ENCODE measurements at places on chromosomes 7 and 10.

DNA sequence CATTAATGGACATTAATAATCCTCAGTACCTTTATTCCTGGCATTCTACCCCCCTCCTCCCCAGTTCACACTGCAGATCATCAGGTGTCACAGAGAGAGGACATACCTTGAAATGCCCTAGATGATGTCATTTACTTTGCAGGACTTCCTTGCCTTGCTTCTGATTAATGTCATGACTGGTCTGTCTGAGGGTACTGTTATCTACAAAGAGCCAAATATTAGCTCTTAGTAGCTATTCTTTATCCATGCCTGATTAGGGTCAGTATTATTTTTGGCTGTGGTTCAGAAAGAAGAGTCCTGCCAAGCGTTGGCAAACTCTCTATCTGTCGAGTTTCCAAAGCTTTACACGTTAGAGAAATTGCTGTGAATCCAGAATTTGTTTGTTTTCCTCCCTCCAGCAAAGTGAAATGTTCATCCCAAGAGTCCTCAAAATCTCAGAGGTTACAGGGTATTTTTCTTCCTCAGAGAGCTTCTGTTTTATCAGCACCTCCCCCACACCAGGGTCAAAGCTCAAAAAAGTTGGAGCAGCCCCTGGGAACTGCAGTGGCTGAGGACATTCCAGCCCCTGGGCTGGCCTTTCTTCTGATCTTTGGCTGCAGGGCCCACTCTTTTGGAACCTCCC, 12.6 kb downstream of the SCD start:
- no peak for DNase-seq

GRCh38 chr10:102660888-102661657, 16.8 kb downstream of the TRIM8 start:
- DNase-seq = peak; percentile 69

GRCh38 chr7:51702673-51703072, 386.1 kb upstream of the COBL start:
- DNase-seq = no peak

DNA sequence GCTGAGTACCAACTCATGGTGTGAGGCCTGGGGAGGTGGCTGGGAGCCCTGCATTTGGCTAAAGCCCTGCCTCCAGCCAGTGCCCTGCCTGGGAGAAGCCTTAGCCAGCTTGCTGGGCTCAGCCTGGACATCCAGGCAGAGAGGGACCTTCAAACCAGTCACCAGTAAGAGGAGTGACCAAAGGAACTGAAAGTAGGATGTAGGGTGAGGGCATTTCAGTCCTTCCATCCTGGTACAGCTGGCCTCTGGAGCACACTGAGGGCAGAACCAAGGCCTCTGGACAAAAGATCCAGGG, 124.8 kb downstream of the ADCY1 start:
- DNase-seq = no peak

- no peak for DNase-seq
These were observed 266.6 kb downstream of the POLR1F start for GRCh38 chr7:19442016-19442785.

DNA sequence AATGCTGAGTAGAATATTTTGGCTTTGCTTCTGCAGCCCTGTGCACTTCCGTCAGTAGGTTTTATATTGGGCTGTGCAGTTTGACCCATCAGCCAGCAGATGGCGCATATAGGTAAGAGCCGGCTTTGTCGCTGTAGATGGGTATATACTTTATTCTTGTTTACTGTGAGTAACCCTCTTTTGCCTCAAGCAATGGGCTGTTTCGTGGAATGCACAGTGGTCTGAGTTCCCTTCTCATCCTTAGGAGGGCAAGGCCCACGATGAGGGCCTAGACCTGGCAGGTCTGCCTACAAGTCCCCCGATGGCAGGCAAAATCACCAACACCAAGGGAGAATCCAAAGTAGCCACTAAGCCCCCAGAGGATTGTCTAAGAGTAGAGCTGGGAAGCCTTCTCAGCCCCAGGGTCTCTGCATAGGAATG, 1002.9 kb upstream of the KCND2 start:
- peak; percentile 17 for DNase-seq

DNA sequence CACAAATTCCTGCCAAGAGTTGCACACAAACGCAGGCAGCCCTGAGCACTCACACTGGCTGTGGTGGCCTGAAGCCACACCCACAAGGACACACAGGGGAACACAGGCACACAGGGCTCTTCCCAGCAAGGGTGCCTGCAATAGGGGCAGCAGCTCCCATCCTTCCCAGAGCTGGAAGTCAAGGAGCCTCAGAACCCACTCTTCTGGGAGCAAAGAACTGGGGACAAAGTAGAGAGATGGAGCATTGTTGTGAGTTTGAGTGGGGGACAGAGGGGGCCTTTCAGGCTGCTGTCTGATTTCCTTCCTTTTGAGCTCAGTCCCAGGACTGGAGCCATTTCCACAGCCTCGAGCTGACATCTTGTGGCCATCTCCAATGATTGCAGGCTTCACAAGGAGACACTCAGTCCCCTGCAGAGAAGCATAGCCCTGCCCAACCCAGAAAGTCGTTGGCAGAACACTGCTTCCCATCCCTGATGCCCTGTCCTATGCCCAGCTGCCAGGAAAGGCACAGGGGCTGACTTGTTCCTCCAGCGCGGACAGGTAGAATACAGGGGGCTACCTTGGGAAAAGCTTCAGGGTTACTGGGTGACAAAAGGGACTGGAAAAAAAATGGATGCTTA, 34.4 kb upstream of the SLF2 start:
- peak; percentile 26 for DNase-seq

GRCh38 chr10:132548869-132549268, 11.3 kb downstream of the INPP5A start:
- no peak for DNase-seq

- no peak for DNase-seq
These were observed 60.4 kb downstream of the CSGALNACT2 start for GRCh38 chr10:43198682-43199005.

DNA sequence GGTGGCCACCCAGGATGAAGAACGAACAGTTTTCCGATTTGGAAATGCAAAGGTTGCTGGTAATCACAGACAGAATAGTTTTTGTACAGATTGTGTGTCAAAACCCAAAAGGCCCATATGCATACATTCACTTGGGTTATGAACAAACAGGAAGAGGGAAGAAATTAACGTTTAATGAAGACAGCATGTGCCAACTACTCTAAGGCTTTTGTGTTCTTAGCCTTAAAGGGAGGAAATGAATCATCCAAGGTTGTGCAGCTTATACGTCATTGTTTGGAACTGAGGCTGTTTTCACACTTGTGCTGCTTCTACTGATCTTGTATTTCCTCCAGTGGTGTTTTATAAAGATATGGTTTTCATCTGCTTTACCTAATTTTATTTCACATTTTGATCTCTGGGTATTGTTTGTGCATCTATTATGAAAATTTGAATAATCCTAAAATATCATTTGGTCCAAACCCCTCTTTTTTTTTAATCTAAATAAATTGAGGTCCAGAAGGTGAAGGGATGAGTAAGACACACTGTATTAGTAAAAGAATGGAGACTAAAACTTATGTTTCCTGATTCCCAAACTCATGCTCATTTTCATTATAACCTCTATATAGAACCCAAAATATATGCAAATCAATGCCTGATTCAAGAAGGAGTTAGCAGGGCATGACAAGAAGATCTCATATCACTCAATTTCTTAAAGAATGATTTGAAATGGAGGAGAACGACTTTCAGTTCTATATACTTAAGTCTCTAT, 373.1 kb downstream of the THSD7A start:
- DNase-seq = no peak

- DNase-seq = no peak
These were observed 119.7 kb upstream of the KLF14 start for GRCh38 chr7:130853503-130854279.

DNA sequence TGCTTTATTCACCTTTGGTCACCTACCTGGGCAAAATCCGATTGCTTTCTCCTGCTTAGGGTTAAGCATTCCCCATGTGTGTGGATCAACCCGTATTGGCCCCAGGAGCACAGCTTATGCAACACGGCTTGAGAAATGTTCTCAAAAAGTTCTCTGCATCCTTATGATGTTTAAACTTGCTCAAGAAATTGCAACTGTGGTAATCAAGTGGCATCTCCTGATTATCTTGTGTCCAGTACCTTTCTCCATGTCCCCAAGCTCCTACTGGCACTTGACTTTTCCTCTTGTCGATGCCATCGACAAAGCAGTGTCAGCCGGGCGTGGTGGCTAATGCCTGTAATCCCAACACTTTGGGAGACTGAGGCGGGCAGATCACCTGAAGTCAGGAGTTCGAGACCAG, 4.7 kb upstream of the PKD2L1 start:
- DNase-seq = no peak

DNA sequence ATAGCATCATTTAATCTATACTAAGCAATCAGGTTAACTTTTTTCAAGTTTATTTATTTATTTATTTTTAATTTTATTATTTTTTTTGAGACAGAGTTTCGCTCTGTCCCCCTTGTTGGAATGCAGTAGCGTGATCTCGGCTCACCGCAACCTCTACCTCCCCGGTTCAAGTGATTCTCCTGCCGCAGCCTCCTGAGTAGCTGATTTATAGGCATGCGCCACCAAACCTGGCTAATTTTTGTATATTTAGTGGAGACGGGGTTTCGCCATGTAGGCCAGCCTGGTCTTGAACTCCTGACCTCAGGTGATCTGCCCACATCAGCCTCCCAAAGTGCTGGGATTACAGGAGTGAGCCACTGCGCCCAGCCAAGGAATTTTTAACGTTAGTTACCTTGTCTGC, 635 bp upstream of the MYPN start:
- no peak for DNase-seq

DNA sequence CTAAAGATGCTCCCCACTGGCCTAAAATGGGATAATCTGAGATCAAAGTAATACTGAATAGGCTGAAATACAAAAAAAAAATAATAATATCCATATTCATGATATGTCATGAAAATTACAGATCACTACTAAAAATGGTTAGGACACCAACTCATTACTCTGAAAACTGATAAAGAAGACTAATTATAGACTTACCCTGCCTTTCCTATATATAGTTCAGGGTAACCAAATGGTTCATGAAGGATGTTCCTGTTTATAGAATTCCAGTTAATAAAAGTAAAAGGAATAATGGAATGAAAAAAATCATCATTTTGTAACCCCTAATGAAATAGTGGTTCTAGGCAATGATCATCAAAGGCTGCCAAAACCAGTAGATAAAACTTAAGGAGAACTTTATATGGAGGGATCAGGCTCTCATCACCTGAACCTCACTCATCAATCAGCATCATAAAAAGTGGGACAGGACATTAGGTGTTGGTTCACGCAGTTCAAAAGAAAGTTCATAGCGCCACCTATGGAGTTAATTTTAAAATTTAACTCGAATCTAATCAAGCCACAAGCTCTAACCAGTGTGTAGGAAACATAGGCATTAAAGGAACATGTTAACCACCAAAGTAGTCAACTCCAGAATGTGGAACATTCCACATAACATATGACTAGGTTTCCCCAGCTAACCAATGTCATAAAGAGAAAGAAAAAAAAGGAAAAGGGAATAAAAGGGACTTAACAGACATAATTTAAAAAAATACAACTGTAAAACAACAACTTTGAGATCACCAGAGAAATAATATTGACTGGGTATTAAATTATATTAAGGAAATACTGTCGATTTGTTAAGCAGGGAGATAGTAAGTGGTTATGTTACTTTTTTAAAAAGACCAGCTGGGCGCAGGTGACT, 35.7 kb downstream of the P4HA1 start:
- peak; percentile 11 for DNase-seq

- DNase-seq = no peak
These were observed 9.2 kb downstream of the CLEC2L start for GRCh38 chr7:139532636-139533155.

GRCh38 chr10:44820094-44820493, 91.0 kb upstream of the TMEM72 start:
- no peak for DNase-seq

- DNase-seq = no peak
These were observed 145.3 kb downstream of the DYNC1I1 start for GRCh38 chr7:95917634-95918033.

- DNase-seq = no peak
These were observed 9.1 kb downstream of the LAMB1 start for GRCh38 chr7:107993891-107994291.

DNA sequence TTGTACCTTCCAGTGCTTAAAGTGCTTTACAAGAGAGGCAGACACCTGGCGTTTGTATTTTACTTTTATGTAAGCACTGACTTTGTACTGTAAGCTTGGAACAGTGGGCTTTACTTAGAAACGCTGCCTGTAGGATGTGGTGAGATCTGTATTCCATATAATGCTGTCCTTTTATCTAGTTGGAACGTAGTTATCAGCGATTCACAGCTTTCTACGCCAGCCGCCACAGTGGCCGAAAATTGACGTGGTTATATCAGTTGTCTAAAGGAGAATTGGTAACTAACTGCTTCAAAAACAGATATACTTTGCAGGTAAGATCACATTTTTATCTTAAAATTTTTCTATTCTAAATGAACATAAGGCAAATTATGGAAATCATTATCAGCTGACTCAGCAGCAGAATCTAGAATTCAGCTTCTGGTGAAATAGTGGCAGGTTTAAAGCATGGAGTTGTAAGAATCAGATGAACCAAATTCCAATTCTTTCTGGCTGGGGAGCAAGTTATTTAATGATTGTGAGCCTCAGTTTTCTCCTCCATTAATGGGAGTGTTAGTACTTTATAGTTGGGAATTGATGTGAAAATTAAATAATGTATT, 91.5 kb downstream of the CUL1 start:
- DNase-seq = no peak

- DNase-seq = no peak
These were observed 12.7 kb downstream of the TASOR2 start for GRCh38 chr10:5697342-5697741.

- DNase-seq = no peak
These were observed 31.5 kb upstream of the SMNDC1 start for GRCh38 chr10:110336111-110336721.

DNA sequence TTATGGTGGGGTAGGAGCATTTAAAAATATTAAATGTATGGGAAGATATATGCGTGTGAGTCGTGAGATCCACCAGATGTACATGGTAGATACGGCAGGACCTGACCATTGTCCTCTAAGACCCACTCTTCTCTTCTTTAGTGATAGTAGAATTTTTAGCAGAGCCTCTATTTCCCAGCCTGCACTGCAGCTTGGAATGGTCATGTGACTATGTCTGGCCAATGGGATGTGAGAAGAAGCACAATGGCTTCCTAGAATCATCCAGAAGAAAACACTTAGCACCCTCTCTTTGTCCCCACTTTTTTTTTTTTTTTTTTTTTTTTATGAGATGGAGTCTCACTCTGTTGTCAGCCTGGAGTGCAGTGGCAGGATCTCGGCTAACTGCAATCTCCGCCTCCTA, 86.6 kb upstream of the CYTH3 start:
- DNase-seq = no peak

GRCh38 chr7:157973971-157974677, 613.5 kb downstream of the PTPRN2 start:
- DNase-seq = no peak

GRCh38 chr10:96208946-96209345, 62.4 kb downstream of the BLNK start:
- no peak for DNase-seq

GRCh38 chr7:132548489-132549078, 27.7 kb downstream of the PLXNA4 start:
- DNase-seq = no peak
